ENCODE measurements at places on chromosomes 7 and 10.

DNA sequence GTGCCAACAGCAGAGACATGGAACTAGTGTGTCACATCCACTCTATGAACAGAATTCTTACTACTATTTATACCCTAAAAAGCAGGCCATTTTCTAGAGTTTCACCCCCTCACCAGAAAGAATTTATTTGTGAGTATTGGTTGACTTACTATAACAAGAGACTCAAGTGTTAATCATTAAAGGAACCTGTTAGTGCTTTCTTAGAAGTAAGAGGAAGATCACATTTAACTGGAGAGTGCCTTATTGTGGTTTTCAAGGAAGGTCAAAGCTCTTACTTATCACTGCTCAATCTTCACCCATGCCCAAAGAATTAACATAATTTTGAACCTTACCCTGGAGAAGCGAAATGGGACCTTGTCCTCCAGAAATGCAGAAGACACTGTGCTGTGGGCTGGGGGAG lies 169.3 kb upstream of the PRSS1 start:
- DNase-seq = no peak

DNA sequence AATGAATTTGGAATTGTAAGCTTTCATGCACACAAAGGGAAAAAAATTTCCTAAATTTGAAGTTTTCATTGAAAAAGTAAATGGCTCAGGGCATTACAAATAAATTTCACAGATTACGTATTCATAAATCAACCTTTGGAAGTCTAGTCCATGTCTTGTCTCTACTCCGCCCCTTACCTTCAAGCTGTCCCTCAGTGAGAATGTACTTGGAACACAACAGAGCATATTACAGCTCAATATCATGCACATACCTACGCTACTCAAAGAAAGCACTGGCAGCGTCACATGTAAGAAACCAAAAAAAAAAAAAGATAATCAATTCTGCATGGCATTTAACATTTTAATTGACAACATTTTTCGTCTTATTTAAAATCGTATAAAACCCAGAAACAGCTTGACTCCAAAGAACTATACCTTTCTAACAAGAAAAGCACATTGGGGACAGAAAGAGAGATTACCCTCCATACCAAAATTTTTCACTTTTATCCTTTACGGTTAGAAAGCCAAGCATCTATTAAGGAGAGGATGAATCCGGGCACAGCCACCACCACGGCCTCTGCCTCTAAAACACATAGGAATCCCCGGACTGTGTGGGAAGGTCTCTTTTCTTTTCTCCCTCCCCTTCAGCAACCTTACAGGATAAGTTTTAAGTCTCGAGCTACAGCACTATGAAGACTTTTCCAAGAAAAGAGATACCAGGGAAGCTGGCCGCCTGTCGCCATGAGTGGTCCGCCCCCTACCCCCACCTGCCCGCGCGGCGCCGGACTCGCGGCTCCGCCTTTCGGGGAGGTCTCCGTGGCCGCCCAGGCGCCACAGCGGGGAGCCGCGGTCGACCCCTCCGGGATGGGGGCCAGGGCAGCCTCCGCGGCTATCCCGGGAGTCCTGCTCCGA lies 1.1 kb downstream of the JMJD1C start:
- DNase-seq = no peak

DNA sequence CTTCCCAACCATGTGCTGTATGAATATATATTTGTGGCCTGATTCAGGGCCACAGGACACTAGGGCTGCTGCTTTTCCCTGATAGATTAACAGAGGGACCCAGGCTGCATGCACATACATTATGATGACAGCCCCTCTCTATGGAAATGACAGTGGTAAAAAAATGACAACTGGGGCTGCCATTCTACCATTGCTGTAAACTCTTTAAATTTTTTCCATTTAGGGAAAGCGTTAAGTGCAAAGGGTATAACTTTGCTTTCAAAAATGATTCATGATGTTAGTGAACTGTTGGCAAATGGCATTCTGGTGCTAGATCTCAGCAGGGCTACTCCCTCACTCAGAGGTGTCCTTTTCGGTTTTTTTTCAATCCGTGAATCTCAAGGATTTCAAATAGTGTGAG lies 4.2 kb downstream of the CTBP2 start:
- DNase-seq = no peak

DNA sequence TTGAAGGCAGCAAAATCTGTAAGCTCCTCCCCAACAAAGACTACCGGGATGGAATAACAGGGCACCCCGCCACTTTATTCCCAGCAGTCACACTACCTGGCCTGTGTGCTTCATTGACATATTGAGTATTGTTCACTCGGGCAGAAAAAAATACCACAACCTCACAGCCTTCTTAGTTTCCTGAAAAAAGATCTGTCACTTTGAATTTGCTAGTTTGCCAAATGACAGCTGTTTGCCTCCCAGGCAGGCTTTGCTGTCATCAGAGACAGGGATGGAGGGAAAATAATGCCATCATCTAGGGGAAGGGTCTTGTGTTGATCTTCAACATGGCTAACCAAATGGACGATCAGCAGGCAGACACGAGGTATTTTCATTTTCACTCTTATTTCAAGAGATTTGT lies 26.9 kb downstream of the BMPER start:
- DNase-seq = no peak

DNA sequence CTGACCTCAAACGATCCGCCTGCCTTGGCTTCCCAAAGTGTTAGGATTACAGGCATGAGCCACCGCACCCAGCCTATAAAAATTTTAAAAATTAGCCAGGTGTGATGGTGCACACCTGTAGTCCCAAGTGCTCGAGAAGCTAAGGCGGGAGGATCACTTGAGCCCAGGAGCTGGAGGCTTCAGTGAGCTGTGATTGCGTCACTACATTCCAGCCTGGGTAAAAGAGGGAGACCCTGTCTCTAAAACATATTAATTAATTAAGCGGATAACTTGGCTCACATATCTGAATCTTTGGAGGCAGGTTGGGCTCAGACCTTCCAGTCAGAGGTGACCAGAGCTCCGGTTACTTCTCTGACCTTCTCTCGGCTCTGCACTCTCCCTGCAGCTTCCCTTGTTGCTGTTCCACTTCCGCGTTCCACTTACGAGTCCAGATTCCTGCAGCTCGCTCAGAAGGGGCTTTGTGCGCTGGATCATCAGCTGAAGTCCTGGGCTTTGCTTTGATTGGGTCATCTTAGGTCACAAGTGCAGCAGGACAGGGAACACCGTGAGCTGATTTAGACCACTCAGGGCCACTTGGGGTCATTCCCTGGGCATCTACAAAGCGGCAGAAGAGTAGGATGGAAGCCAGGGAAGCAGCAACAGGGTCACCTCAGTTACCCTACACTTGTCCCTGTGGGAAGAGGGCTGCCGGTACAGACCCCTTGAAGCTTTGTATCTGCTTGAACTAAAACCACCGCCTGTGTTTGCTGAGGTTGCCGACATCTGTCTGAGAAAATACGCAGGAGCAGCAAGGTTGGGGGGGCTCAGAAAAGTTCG lies 2.0 kb upstream of the ARPC1B start:
- DNase-seq = no peak

- no peak for DNase-seq
Observed at GRCh38 chr10:36676321-36676720, 449.1 kb upstream of the ANKRD30A start.

DNA sequence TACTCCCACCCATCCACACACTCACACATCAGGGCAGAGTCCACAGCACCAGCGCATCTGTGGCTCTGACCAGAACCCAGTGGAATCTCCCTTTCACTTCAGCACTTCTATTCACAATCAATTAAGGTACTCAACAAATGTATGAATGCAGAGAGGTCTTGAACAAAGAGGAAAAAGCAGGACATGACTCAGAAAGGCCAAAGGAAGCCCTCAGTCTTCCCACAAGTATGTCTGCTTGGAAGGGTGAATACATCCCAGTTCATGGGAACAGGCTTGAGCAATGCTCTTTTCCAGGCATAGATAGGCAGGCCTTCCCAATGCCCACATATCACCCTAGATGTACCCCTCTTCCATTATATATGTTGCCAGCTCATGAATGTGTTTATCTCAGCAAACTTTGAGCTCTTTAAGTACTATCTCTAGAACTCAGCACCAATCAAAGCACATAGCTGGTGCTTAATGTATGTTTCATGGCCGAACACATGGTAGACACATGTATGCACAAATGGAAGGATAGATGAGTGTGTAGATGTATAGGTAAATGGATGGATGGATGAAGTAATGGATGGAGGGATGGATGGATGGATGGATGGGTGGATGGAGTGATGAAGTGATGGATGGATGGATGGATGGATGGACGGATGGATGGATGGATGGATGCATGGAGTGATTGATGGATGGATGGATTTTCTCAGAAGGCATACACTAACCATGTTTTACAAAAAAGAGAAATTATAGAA lies 507.6 kb downstream of the GRID1 start:
- no peak for DNase-seq

DNA sequence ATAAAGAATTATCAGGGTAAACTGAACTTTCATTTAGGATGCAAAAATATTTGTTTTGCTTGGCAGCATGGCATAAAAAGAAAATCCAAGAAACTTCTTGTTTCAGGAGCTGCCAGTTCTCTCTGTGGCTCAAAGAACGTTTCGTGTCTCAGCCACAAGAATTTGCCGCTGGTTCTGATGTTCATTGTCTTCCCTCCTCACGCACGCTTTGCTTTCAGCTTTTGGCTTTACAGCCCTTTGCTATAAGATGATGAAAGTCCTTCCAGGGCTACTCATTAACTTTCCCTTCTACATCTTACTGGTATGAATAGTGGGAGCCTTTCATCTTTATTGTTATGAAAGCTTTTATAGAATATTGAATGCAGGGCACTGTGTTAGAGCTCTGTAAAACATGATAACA lies 124.7 kb downstream of the BICC1 start:
- no peak for DNase-seq

- DNase-seq = no peak
Observed at GRCh38 chr10:52779541-52780390, 7.2 kb upstream of the MBL2 start.

DNA sequence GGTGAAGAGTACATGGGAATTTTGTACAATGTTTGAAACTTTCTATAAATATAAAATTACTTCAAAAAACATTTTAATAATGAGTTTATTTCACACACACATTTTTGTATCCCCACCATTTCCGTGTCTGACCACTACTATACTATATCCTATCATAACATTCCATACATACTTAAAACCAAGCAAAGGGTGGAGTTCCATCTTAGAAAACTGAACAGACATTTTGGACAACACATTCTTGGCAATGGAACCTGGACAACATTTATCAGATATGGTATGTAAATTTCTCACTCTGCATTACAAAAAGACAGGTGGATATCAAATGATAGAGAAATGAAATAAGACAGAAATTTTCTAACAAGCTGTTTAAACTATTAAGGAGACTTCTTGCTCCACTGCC lies 168.9 kb downstream of the TWIST1 start:
- no peak for DNase-seq

DNA sequence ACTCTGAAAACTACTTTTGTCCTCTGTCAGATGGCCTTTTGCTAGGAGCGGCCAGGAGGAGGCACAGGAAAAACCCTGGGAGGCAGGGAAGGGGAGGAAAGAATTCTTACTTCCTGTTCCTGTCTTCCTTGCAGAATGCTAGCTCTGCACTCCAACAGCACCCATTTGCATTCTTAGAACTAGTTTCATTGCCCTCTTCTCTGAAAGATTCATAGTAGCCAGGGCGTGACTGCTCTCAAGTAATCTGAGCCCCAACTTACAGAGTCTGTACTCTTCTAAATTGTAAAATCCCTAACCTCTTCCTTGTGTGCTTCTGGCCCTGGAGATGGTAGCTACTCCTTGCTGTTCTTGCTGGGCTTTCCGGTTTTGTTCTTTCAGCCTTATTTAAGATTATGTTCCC lies 75.3 kb upstream of the STEAP1 start:
- DNase-seq = no peak

- no peak for DNase-seq
Observed at GRCh38 chr10:96690755-96691730, 29.3 kb downstream of the PIK3AP1 start.

- no peak for DNase-seq
Observed at GRCh38 chr7:83410989-83411591, 237.8 kb downstream of the SEMA3E start.

DNA sequence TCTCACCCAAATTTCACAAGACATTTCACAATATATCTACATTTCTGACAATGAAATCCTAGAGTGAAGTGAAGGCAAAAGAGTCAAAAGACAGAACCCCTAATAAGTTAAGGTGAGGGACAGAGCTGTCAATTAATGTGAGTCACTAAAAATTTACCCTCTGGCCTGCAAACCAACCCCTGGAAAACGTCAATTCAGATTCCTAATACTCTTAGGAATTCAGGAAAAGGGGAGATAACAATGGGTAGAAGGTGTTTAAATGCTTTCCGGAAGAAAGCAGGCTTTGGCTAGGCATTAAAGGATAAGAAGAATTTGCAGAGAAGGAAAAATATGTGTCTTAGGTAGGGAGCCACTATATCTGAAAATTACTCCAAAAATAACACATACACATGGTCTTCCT lies 299.6 kb downstream of the INHBA start:
- no peak for DNase-seq

GRCh38 chr10:88104223-88104622 lies 240.8 kb downstream of the PTEN start:
- DNase-seq = no peak

DNA sequence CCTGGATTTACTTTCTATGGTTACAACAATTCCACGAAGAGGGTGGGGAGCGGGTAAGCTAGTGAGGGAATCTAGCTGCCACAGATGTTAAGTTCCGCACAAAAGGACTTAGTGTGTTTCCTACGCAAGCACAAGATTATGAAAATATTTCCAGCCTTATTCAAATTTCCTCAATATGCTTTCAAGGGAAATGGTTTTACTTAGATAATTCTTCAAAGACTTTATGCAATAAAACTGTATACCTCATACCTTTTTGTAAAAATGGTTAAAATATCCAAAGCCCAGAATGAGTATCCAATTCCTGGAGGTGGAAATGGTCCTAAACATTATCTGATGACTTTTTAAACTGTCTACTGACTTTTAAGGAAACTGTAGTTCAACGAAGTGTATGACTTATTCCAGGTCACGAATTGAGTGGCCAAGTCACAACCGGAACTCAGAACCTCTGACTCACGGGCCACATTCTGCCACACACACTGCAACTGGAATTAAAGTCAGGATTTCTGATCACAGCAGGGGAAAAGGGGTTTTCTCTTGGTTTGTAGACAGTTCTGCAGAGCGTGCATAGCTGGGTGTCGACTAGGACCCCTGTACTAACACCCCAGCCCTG lies 20.2 kb upstream of the INSIG1 start:
- no peak for DNase-seq
